ENCODE measurements at places on chromosomes 3 and 15.

- DNase-seq: no peak
These were observed 5.1 kb upstream of the SLC25A38 start for GRCh38 chr3:39378088-39378487.

DNA sequence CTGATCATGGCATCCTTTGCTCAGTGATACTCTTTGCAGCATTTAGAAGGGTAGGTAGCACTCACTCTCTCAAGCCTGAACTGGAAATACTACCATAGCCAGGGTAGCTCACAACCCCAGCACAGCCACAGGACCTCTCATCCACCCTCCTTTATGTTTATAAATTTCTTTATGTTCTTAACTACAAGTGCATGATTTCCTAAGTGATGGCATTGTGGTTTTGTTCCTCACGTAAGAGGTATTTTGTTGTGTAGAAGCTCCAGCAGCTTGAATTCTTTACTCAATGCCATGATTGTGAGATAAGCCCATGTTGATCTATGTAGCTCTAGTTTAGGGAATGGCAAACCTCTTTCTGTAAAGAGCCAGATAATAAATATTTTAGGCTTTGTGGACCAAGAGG is 7.9 kb upstream of the RTP3 start:
- no peak for DNase-seq

GRCh38 chr15:80832686-80833085 is 53.5 kb downstream of the CEMIP start:
- no peak for DNase-seq

GRCh38 chr3:193190146-193190786 is 50.8 kb upstream of the PLAAT1 start:
- no peak for DNase-seq

- DNase-seq: no peak
These were observed 34.9 kb downstream of the RAB7A start for GRCh38 chr3:128760881-128761280.

GRCh38 chr3:124859025-124859424 is 28.1 kb downstream of the ITGB5 start:
- no peak for DNase-seq

GRCh38 chr3:128133273-128133883 is 9.8 kb upstream of the RUVBL1 start:
- no peak for DNase-seq

DNA sequence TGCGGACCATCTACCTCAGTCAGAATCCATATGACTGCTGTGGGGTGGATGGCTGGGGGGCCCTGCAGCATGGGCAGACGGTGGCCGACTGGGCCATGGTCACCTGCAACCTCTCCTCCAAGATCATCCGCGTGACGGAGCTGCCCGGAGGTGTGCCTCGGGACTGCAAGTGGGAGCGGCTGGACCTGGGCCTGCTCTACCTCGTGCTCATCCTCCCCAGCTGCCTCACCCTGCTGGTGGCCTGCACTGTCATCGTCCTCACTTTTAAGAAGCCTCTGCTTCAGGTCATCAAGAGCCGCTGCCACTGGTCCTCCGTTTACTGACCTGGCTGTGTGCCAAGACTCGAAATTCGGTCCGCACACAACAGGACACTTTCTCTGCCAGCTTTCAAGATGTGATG is 21.9 kb downstream of the NRROS start:
- DNase-seq: no peak

DNA sequence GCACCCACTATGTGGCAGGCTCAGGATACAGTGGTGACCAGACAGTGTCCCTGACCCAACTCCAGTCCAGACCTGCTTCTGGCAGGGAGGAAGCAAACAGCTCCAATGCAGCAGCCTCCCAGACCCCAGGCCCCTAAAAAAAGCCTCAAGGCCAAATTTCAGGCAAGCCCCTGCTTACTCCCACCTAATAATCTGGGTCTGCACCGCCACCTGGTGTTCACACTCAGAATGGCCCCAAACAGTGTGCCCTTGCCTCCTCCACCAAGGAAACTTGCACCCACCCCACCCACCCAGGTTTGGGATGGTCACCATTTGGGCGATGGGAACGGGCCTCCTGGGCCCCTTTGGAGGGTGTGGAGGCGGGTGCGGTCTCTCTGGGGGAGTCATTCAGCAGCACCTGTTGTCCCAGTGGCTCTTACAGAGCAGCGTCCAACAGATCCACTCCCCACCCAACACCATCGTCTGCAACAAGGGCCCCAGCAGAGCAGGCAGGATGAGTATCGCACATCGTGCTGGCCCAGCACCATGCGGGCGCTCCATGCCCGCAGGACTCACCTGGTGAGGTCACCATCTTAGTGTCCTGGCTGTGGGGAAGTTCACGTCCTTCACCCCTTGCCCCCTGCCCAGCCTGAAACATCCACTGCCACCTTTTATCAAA is 17.3 kb downstream of the C3orf18 start:
- peak; percentile 8 for DNase-seq

- no peak for DNase-seq
These were observed 17.9 kb downstream of the STT3B start for GRCh38 chr3:31550452-31551251.

DNA sequence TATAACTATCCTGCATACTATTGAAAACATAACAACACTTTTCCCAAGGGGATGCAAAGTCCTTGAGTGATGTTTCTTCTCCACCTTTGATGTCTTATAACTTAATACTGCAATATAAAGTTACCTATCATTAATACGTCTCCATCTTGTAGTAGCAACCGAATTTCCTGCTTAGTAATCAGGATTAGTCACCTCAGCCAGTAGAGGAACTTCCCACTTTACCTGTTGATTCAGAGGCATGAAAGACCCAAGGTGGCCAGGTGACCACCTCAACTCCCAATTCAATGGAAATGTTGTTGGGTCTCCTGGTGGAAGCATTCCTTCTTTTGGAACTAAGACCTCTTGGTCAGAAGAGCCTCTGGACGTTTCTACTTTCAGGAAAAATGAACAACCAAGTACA is 3.5 kb upstream of the TMCC1 start:
- DNase-seq: no peak

- DNase-seq: no peak
These were observed 43.9 kb upstream of the PLXND1 start for GRCh38 chr3:129650256-129650872.

- no peak for DNase-seq
These were observed 20.1 kb downstream of the CHRM5 start for GRCh38 chr15:33988384-33988783.

DNA sequence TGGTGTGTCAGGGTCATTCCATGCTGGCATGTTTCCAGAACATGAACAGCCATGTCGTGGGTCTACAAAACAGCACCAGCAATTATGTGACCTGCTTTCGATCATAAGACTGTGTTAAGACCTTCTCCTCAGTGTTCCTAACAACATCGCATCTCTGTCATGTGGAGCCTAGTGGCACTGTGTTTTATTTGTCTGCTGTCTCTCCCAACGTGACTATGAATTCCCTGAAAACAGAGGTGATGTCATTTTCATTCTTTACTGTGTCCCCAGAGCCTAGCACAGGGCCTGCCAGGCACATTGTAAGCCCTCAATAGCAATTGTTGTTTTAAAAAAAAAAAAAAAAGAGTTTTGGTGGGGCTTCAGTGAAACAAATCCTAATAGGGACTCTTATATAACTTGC is 94.2 kb upstream of the IL12A start:
- DNase-seq: no peak
